Smooth muscle cell of bladder (primary cell): ENCODE measurements at places on chromosomes 2 and 18. TPM values are rescaled to one million over a fixed set of nuclear protein-coding genes. Genes with fewer than 3 reads are reported as not detected.

CNTNAP5 gene
- total RNA-seq, result not detected in 2 replicates

NAT8 gene
- total RNA-seq, result not detected in 2 replicates

KLHL30 gene
- total RNA-seq, result 0.46 and 0.57 TPM in 2 replicates

NMUR1 gene
- not detected in 2 replicates for total RNA-seq

TMEM200C gene
- 0.14 and 0.74 TPM in 2 replicates for total RNA-seq

VIL1 gene
- total RNA-seq, result not detected in 2 replicates

RGPD4 gene
- total RNA-seq, result under 0.01 TPM in 1 of 2 replicates, not detected in the other

ZNF892 gene
- 3.0 and 4.7 TPM in 2 replicates for total RNA-seq

HOXD9 gene
- total RNA-seq, result 0.18 and 0.28 TPM in 2 replicates

AQP4 gene
- not detected in 2 replicates for total RNA-seq

CD28 gene
- under 0.01 TPM in 1 of 2 replicates, not detected in the other for total RNA-seq

CLEC4F gene
- total RNA-seq, result not detected in 2 replicates

AFF3 gene
- 0.28 and 0.71 TPM in 2 replicates for total RNA-seq

CROCC2 gene
- total RNA-seq, result 0.09 and 0.14 TPM in 2 replicates

CRYGD gene
- not detected in 2 replicates for total RNA-seq

PLEKHH2 gene
- 4.6 and 5.3 TPM in 2 replicates for total RNA-seq

SPP2 gene
- not detected in 2 replicates for total RNA-seq

AGFG1 gene
- 56.0 and 68.4 TPM in 2 replicates for total RNA-seq

UGT1A6 gene
- 0.09 and 0.28 TPM in 2 replicates for total RNA-seq

IL18R1 gene
- 0.85 and 1.5 TPM in 2 replicates for total RNA-seq

C2orf80 gene
- total RNA-seq, result not detected in 2 replicates

ABCA12 gene
- under 0.01 TPM in 2 replicates for total RNA-seq

ANAPC1 gene
- 32.3 and 44.6 TPM in 2 replicates for total RNA-seq

RIT2 gene
- total RNA-seq, result not detected in 2 replicates

PLGLB2 gene
- total RNA-seq, result 0.14 and 1.1 TPM in 2 replicates

CFC1 gene
- total RNA-seq, result not detected in 2 replicates

RPRM gene
- total RNA-seq, result not detected in 2 replicates

THADA gene
- total RNA-seq, result 26.3 and 34.8 TPM in 2 replicates

FOXD4L1 gene
- total RNA-seq, result under 0.01 and 0.09 TPM in 2 replicates

COLEC12 gene
- total RNA-seq, result 29.0 and 79.5 TPM in 2 replicates

OTX1 gene
- total RNA-seq, result 0.14 and 0.18 TPM in 2 replicates

ADD2 gene
- total RNA-seq, result 0.37 TPM in 1 of 2 replicates, not detected in the other

CDKL4 gene
- 3.4 TPM in 2 replicates for total RNA-seq

INPP5D gene
- total RNA-seq, result 0.43 and 0.46 TPM in 2 replicates

SCN2A gene
- 0.43 and 3.0 TPM in 2 replicates for total RNA-seq

UGT1A8 gene
- total RNA-seq, result 0.37 and 0.71 TPM in 2 replicates

ZNF521 gene
- 25.0 and 37.3 TPM in 2 replicates for total RNA-seq
